ENCODE measurements at places on chromosomes 6 and 20. TPM values are rescaled to one million over a fixed set of nuclear protein-coding genes. Genes with fewer than 3 reads are reported as not detected.

GRCh38 chr6:132192631-132193030 lies 208.6 kb downstream of the MOXD1 start:
- no peak for DNase-seq

C4A gene
- 17.0 TPM for polyA plus RNA-seq

ELOVL2 gene
- 12.4 TPM for polyA plus RNA-seq

DNA sequence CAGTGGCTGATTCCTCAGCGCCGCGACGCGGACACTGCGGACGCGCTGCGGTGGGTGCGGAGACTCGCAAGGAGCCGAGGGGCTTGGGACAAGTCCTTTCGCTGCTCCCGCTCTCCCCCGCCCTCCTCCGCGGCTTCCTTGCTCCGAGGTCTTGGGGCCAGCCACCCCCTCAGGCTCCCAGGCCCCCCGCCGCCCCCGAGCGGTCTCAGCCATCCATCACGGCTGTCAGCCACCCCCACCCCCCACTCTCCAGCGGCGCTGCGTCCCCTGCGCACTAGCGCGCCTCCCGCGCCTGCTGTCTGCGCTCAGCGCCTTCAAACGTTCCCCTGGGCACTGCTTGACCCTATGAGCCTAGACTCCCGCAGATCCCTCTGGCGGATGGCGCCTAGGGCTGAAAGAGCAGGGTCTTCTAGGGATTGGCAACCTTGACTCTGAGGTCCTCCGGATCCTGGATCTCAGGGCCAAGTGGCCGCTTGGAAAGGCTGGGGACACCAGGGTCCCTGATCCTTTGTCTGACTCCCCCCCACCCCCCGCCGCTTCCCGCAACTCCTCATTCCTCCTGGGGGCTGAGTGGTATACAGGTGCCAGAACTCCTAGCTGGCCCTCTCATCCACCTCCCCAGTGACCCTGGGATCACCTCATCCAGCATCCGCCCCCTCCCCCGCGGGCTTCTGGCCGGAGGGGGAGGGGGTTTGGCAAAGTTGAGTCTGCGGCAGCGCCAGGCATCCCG lies 1.4 kb downstream of the SLC12A5 start:
- no peak for DNase-seq
